ENCODE measurements at places on chromosomes 6 and 20.

GRCh38 chr20:358891-359555 is 12.1 kb downstream of the NRSN2 start:
- DNase-seq, result no peak

GRCh38 chr6:148835920-148836441 is 89.2 kb downstream of the UST start:
- no peak for DNase-seq

GRCh38 chr20:35979544-35979943 is 11.2 kb downstream of the CNBD2 start:
- no peak for DNase-seq

GRCh38 chr20:9460518-9460917 is 53.9 kb upstream of the LAMP5 start:
- no peak for DNase-seq

DNA sequence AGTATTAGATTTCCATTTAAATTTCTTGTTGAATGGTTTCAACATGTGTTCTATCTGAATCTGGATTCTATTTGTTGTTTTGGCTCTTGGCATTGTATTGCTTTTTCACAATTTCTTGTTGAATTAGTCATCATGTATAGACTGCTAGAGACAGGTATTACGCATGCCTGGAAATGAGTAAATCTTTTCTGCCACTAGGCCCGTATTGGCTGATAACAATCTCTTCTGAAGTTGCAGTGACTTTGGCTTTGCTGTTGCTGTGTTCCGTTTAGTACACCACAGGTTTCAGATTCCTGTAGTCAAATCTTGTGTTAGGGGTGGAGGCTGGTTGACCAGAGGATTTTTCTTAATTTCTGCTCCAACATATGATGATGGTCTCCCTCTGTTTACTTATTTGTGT is 1339.4 kb downstream of the GRIK2 start:
- peak; percentile 10 for DNase-seq

DNA sequence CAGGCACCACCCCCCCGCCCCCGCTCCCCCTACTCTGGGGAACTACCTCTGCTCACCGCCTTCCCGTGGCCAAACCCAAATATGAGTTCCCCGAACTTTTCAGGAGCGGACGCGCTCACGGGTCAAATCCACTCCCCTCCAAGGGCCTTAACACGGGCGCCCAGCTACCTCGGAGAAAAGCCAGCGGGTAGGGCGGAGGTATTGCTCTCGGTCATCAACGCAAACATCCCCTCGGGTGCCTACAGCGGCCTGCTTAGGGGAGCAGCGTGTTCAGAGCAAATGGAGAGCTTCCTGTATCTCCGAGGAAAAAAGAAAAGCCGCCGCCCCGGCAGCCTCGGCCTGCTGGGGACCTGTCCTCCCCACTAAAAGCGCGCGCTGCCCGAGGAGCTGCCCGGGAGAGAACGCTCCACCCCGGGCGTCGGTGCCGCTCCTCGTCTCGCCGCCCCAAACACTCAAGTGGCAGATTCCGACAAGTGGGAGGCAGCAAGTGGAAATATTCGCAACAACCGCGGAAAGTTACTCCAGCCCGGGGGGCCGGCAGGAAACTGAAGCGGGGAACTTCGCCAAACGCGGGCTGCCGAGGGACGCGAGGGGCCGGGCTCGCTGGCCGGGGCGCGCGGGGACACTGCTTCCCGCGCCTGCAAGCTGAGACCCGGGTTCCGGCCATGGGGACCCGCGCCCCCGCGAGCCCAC is 699 bp downstream of the PTPRT start:
- DNase-seq, result no peak

DNA sequence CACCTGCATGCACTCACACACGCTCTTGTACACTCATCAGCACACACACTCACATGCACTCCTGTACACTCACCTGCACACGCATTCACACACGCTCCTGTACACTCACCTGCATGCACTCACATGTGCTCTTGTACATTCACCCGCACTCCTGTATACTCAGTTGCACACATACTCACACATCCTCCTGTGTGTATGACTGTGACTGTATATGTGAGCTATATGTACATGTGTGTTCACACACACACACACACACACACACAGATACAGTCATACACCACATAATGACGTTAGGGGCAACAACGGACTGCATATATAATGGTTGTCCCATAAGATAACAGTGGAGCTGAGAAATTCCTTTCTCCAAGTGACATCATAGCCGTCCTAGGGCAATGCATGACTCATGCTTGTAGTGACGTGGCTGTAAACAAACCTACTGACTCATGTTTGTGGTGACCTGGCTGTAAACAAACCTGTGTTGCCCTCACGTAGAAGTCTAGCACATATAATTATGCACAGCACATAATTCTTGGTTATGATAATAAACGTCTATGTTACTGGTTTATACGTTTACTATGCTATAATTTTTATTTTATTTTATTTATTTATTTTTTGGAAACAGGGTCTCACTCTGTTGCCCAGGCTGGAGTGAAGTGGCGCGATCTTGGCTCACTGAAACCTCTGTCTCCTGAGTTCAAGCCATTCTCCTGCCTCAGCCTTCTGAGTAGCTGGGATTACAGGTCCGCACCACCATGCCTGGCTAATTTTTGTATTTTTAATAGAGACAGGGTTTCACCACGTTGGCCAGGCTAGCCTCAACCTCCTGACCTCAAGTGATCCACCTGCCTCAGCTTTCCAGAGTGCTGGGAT is 22.8 kb upstream of the TAF4 start:
- peak; percentile 87 for DNase-seq

GRCh38 chr6:28497893-28498292 is 17.7 kb downstream of the GPX6 start:
- DNase-seq, result no peak

- DNase-seq, result no peak
Measured at GRCh38 chr6:147347179-147347881, 143.1 kb downstream of the STXBP5 start.

Data from epithelial cell of prostate (primary cell).